ENCODE measurements at places on chromosomes 2 and 18.
A peak's percentile ranks its signal among the peaks of the same experiment; 100 is the strongest.

DNA sequence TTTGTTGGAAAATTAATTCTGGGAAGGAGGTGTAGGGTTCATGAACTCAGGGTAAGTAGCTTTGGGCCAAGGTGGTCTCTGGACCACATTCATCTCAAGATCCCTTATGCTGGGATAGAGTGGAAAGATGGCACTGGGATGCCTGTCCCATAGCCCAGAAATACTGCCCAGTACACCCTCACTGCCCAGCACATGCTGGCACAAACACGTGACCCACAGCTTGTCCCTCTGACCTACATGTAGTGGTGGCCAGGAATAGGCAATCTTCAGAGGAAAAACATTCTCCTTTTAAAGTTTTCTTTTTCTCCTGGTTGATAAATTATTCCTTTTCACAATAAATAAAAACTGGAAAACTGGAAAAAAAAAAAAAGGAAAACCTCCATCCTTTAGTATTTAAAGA is 135.6 kb upstream of the ACAA2 start:
- DNase-seq = no peak

- no peak for DNase-seq
Observed at GRCh38 chr2:217327953-217328621, 468.2 kb upstream of the TNP1 start.

- no peak for DNase-seq
Observed at GRCh38 chr2:63000801-63001200, 49.8 kb upstream of the OTX1 start.

DNA sequence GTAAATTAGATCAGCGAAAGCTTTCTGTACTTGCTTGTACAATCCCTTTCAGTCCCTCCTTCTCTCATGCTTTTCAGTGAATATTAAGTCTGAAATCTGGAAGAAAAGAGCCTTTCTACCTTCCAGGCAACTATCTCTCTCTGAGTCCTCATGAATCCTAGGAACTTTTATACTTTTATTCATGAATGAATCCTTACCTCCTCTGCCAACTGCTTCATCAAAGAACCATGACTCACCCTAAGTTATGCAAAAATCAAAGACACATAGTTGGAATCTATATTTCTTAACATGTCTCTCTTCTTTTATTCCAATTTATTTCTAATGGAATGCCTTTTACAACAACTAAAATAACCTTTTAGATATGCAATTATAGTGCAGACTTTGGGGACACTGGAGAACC is 394.2 kb downstream of the CLIP4 start:
- no peak for DNase-seq

DNA sequence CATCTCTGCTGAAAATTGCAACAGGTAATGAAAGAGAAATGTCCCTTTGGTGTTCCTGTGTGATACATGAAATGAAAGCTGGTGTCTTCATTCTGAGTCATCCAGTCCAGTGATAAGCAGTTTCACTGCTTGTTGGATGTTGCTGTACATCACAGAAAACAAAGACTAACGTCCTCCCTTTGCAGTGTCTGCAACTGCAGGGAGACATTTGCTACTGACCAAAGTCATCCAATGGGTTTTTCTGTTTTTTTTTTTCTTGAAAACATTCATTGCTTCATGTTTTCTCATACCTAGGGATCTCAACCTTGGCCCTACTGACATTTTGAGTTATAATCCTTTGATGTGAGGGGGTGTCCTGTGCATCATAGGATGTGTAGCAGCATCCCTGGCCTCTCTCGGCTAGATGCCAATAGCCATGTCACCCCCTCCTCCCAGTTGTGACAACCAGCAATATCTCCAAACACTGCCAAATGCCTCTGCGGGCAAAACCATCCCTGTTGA is 63.6 kb upstream of the FZD5 start:
- DNase-seq = no peak

DNA sequence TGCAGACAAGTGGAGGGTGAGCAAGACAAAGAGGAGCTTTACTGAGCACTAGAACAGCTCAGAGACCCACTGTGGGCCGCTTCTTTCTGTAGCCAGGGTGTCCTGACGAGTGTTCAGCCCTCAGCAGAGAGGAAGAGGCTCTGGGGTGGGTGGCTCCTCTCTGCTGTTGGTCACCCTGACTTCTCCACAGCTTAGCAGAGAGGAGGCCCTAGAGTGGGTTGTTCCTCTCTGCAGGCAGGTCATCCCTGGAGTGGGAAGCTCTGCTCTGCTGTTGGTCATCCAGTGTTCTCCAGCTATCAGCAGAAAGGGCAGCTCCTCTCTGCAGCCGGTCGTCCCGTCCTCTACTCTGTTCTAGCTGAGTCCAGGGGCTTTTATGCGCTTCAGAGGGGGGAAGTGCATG is 286.5 kb downstream of the ICOS start:
- no peak for DNase-seq

DNA sequence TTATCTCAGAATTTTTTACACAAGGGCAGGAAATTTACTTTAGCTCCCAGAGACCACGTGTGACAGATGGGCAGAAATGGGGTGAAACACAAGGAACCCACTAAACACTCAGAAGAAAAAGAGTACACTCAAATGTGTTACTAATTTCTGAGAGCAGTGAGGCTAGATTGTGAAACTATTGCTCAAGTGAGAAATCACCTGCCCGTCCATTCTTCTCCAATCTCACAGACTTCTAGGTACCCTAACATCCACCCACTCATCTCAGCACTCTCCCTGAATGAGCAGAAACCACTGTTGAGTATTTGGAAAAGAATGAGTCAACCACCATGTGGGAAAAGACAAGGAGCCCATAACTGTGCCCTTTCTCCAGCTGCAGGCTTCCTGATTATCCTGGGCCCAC is 293.0 kb upstream of the CDH2 start:
- no peak for DNase-seq

- peak; percentile 58 for DNase-seq
Observed at GRCh38 chr2:45190481-45190942, 181.3 kb upstream of the SIX2 start.

DNA sequence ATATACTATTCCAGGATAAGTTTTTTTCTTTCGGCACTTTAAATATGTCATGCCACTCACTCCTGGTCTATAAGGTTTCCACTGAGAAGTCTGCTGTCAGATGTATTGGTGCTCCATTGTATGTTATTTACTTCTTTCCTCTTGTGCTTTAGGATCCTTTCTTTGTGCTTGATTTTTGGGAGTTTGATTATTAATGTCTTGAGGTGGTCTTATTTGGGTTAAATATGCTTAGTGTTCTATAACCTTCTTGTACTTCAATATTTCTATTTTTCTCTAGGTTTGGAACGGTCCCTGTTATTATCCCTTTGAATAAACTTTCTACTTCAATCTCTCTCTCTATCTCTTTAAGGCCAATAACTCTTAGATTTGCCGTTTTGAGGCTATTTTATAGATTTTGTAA is 28.3 kb downstream of the STPG4 start:
- no peak for DNase-seq

Measured in hepatic stellate cell (primary cell).